Effector memory CD4-positive, alpha-beta T cell (primary cell): ENCODE measurements at places on chromosomes 13 and 19.

DNA sequence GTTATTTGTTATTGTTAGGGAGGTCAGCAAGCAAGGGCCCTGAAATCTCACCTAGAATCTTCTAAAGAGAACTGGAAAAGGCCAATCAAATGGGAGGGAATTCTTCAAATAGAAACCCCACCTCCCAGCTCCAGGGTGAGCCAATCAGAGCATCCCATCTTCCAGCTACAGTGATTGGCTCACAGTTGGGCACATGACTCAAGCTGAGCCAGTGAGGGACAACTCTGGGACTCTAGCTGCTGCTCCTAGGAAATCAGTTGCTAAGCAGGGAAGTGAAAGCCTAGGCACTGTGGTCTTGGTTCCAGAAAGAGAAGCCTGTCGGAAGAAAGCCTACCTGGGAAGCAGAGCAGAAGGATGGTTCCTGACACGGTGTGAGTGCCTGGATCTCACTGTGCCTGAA lies 13.4 kb downstream of the TM6SF2 start:
- DNase-seq: no peak

- no peak for DNase-seq
These were observed 20.2 kb downstream of the ZNF544 start for GRCh38 chr19:58248886-58249285.

GRCh38 chr19:39065928-39066327 lies 18.2 kb upstream of the ACP7 start:
- DNase-seq: no peak

- DNase-seq: no peak
These were observed 136.8 kb downstream of the UQCRFS1 start for GRCh38 chr19:29076161-29076560.

DNA sequence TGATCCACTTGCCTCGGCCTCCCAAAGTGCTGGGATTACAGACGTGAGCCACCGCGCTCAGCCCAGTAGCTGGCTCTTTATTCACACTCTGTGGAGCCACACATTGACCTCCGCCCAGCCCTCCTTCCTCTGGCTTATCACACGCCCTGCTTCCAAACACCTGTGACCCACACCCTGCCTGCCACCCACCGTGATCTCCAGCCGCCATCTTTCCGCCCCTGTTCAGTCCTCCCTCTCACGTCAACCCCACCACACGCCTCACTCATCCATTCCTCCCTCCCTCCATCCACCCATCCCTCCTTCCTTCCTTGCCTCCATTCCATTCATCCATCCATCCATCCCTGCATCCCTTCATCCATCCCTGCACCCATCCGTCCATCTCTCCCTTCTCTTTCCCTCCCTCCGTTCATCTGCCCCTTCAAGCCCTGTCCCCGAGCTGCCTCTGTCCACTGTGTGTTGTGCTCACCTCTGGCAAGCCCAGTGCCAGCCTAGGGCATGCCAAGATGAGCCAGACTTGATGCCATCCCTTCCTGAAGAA lies 17.6 kb downstream of the ZNF296 start:
- DNase-seq: no peak

DNA sequence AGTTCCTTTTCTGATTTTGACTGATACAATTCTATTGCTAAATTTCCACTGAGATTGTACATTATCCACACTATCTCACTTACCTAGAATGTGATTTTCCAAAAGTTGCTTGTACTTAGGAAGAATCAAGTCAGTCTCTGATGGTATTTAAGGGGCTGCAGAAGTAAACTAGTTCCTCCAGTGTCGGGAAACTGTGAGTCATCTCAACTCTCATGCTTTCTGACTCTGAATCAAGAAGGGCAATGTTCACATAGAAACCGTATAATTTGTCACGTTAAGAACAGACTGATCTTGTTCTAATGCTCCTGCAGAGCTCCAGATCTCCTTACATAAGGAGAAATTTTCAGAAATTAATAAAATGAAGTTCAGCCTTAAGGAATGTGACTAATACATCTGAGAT lies 369.3 kb downstream of the KLF5 start:
- no peak for DNase-seq

DNA sequence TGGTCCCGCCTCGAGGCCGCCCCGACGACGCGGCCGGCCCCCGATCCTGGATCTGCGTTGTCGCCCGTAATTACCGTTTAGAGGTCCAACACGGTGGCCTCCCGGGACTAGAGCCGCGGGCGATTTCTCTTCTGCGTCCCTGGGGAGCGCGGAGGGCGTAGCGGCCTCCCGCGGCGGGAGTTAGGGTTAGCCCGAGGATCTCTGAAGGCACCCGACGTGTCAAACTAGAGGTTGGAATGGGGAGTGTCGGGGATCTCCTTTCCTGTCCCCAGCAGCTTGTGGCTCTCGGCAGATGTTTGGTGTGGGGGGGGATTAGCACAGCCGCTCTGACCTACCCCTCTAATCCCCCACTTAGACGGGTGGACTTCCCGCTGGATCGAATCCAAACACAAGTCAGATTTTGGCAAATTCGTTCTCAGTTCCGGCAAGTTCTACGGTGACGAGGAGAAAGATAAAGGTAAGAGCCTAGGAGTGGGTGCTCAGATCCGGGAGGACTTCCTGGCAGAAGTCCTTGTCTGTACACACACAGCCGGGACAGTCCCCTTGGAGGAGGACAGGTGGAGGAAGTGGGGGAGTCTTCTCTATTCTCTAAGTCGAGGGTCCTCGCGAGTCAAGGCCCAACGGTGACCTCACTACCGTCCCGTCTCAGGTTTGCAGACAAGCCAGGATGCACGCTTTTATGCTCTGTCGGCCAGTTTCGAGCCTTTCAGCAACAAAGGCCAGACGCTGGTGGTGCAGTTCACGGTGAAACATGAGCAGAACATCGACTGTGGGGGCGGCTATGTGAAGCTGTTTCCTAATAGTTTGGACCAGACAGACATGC lies 581 bp downstream of the CALR start:
- DNase-seq: no peak

GRCh38 chr19:22783651-22784410 lies at the start of gene ZNF99:
Gene ZNF99 (minus strand): TSS chr19:22784151. CDS start chr19:22784016, 135 bp downstream.
- no peak for DNase-seq

- no peak for DNase-seq
These were observed 30.9 kb downstream of the CEBPA start for GRCh38 chr19:33271246-33272021.

- DNase-seq: peak; percentile 85
These were observed 4.0 kb upstream of the ZFP36 start for GRCh38 chr19:39402346-39403300.

DNA sequence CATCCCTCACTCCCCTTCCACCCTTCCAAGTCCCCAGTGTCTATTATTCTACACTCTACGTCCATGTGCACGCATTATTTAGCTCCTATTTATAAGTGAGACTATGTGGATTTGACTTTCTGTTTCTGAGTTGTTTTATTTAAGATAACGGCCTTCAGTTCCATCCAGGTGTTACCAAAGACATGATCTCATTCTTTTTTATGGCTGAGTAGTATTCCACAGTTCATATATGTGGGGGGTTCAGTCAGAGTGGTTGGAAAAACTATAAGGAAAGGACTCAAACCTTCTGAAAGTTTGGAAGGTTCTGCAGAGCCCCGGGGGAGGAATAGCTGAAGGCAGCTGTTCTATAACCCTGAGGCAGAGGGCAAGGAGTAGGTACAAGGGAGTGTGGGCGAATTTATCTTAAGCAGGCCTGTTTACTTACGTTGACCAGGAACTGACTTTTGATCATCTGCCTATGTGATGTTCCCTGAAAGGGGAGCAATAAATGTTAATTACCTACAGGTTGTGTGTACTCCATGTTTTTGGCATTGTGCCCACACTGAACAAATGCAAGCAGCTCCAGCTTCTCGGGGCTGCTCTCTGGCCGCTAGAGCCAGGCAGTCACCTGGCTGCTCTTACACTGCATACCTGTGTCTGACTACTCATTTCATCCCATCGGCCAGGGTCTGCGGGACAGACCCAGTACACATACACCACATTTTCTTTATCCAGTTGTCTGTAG lies 13.5 kb upstream of the ADGRE1 start:
- no peak for DNase-seq

DNA sequence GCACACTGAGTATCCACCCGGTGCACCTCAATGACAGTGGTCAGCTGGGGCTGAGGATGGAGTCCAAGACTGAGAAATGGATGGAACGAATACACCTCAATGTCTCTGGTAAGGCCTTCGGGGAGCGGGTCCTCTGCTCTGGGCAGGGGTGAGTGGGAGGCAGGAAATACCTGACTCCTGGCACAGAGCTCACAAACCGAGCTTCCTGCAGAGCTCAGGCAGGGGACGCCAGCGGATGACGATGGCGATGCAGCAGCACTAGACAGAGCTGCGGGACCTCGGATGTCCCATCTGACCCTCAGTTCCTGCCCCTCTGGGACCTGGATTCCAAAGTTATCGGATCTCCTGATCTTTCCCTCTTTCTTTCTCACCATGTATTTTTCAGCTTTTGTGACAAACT lies 3.8 kb downstream of the CD22 start:
- DNase-seq: no peak

- no peak for DNase-seq
These were observed 6.2 kb downstream of the PHLDB3 start for GRCh38 chr19:43498233-43498842.

- no peak for DNase-seq
These were observed 394.4 kb downstream of the SPRY2 start for GRCh38 chr13:79946556-79946955.

DNA sequence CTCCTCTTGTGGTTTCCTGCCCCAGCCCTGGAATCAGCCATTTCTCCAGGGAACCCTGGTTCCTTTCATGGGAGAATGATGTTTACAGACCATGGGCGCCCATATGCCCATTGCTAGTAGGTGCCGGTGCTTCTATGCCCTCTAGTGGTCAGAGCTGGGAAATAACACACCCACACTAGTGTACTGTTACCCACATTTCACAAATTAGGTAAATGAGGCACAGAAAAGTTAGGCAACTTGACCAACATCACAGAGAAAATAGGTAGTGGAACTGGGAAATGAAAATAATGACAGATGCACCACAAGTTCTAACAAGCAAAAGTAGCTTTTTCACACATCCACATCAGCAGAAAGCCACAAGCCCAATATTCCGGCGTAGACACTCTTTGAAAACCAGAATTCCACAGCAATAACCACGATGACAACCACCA lies 1.3 kb upstream of the CEACAM3 start:
- DNase-seq: peak; percentile 25

DNA sequence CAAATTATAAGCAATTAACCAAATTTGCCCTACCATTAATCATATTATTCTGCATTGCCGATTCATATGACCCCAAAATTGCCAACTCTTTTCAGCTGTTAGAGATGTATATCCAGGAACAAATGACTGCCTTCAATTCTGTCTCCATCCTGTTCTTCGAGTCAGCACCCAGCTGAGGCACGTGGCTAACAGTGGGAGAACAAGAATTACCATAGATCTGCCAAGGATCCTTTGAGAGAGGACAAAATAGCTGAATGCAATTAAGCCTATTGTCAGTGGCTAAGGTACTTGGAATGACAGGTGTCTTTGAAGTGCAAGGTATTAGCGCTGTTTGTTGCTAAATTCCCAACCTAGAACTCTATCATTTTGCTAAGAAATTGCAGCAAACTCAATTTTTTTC lies 426.1 kb downstream of the TSHZ3 start:
- no peak for DNase-seq
